ENCODE measurements at places on chromosomes 1 and 21.

- no peak for DNase-seq
These were observed 148.5 kb downstream of the TNFSF18 start for GRCh38 chr1:172902200-172902599.

GRCh38 chr1:234545517-234546386 lies 64.2 kb downstream of the IRF2BP2 start:
- no peak for DNase-seq

GRCh38 chr1:235980976-235981375 lies 83.9 kb downstream of the NID1 start:
- DNase-seq = peak; percentile 85

DNA sequence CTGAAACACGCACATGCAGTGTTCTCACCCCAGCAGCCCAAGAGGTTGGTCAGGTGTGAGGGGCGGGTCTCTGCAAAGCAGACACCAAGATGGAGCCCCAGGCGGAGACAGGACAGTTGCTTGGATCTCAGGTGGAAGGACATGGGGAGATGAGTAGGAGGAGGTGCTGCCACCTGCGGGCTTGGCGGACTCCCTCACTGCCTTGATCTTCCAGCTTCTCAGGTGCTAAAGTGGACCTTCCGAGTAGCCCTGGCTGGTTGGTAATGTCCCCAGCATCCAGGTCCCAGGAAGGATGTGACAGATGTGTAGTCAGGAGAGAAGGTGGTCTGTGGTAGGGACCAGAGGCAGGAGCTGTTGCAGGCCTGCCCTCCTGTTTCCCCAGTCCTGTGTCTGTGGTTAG lies 114.1 kb downstream of the AJAP1 start:
- DNase-seq = no peak

DNA sequence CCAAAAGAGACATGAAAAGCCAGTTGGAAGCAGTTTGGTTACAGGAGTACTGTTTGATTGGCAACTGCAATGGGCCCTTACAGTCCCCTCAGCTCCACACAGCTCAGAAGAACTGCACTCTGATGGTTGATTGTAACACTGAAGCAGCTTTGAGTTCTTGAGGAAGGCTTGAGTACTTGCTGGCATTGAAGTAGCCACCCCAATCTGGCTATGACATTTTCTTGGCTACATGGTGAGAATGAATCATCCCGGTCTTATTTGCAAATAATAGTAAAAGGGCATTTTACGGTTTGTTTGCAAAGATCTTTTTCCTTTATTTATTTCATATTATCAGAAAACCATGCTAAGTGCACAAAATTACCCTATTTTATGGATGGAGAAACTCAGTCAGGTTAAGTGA lies 159.7 kb upstream of the BEND5 start:
- DNase-seq = no peak

DNA sequence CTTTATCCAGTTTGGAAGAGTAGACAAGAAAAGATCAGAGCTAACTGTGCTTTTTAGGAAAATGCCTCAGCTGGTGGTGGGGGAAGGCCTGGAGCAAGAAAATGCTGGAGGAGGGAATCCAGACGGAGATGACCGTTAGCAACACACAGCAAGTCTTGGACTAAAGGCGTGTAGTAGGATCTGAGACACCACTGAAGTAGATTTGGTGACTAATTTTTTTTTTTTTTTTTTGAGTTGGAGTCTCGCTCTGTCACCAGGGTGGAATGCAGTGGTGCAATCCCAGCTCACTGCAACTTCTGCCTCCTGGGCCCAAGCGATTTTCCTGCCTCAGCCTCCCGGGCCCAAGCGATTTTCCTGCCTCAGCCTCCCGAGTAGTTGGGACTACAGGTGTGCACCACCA lies 41.2 kb downstream of the LPAR3 start:
- DNase-seq = no peak

- DNase-seq = no peak
These were observed 44.8 kb upstream of the DUSP10 start for GRCh38 chr1:221786647-221787046.

GRCh38 chr1:183385340-183386144 lies 32.6 kb downstream of the NMNAT2 start:
- DNase-seq = no peak

DNA sequence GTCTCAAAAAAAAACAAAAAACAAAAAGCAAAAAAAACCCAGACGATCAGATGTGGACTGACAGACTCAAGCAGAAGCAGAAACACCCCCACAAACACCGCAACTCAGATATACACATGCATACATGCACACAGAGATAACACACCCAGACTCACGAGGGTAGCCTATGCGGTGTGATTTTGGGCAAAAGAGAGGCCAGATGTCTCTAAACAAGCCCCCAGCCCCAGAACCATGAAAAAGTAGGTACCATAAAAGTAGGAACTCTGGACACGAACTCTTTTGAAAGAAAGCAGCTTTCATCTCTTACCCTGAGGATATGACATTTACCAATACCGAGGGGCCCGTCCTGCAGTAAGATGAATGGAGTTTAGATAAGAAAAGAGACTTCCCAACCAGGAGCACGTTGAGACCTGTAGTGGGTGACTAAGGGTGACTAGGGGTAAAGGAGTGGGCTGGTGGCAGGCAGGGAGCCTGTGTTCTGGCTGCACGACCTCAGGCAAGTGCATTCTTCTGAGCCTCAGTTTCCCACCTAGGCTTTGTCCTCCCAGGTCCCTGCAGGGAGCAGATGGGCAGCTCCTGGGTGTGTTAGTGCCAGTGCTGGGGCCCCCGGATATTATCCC lies 1.5 kb upstream of the TINAGL1 start:
- no peak for DNase-seq

DNA sequence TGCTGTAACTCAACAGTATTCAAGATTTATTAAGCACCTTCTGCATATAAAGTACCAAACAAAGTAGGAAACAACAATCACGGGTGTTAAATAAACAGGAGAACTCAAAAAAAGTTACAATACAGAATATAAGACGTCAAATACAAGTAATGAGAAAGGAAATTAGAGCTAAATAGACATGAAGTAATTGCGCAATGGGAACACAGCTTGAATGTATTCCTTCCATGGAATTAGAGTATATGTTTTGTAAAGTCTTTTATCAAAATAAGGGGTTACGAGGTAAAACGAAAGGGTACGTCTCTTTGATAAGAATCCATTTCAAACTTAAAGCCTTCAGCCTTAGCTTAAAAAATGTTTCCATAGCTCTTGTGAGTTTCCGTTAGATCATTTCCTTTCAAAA lies 109.1 kb downstream of the SPATA6 start:
- DNase-seq = no peak

GRCh38 chr1:94411237-94411636 lies 7.0 kb upstream of the ABCD3 start:
- peak; percentile 51 for DNase-seq

DNA sequence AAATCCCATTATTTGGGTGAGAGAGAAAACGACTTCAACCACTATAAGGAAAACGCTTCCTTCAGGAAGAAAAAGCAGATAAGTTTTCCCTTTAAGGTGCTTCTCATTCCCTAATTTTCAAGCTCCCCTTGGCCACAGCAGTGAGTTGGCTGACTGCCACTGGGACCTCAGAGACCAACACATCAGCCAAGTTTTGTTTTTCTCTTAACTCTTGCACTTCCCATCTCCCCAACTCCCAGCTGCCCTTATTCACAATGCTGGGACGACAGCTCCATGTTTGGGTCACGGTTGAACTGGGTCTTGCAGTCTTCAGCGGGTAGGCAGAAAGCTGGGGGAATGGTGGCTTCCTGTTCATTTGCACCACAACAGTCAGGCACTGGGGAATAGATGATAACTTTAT lies 18.9 kb downstream of the SGIP1 start:
- no peak for DNase-seq

GRCh38 chr21:34807146-34807880 lies 138.5 kb downstream of the CLIC6 start:
- no peak for DNase-seq

DNA sequence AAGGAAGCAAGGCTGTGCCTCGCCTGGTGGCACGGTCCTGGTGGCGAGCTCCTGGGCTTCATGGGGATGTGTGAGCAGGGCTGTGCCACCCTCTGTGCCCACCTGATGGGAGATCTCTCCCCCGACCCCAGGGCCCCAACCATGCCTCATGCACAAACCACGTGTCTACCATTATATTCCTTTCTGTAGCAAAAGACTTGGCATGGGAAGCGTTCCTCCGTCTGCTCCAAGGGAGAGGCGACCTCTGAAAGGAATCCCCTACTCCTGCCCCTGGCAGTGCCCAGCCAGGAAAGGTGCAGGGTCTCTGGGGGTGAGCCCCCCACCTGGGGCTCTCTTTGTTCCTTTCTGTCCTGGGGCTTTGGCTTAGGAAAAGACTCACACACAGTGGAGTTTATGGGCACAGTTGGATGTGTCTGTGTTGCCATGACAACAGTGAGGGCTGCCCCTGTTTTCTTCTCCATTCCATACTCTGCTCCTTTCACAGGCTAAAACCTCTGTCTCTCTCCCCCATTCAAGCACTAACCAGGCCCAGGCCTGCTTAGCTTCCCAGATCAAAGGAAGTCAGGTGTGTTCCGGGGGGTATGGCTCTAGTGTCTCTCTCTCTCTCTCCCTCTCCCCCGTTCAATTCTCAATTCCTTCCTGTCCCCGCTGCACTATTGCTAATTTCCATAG lies 21.4 kb upstream of the LRRN2 start:
- no peak for DNase-seq

- DNase-seq = no peak
These were observed 7.3 kb upstream of the RBP7 start for GRCh38 chr1:9989773-9990172.

DNA sequence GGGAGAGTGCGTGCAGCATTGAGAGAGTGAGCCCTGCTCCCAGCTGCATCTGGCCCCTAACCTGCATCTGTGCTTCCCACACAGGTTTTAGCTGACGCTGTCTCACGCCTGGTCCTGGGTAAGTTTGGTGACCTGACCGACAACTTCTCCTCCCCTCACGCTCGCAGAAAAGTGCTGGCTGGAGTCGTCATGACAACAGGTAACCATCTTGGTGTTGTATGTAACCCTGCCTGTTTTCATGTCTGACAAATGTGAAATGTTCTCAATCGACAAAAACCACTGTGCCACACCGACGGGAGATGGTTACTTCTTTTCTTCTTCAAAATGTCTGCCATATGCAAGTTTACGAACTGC lies 105.8 kb downstream of the ADARB1 start:
- DNase-seq = no peak

DNA sequence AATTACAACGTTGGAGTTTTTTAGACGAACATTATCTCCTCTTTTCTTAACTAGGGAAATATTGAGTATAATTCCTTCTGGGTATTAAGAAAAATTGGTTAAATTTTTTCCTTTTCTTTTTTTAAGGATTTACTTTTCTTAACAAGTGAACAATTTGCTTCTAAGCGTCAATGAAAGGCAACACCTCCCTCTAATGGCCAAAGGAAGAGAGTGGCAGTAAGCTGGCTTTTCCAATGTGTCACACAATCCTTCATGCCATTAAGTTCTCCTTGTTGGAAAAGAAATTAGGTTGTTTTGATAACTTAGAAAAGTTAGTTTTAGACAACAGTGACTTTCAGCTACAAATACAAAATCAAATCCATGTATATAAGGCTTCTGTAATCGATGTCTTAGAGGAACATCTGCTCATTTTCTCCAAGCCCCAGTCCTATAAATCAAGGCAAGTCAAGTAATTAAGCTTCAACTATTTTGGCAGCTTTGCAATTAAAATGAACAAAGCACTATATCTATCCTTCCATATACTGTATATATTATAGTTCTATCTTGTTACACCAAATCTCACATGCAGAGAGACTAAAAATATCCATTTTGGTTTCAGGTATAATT lies 62.8 kb downstream of the EDEM3 start:
- DNase-seq = peak; percentile 30

GRCh38 chr1:69123486-69123885 lies 444.2 kb upstream of the LRRC7 start:
- DNase-seq = no peak

GRCh38 chr1:77900687-77901293 lies 12.4 kb downstream of the NEXN start:
- peak; percentile 5 for DNase-seq

- no peak for DNase-seq
These were observed 17.4 kb upstream of the TRIM63 start for GRCh38 chr1:26084844-26085243.

- DNase-seq = no peak
These were observed 184.2 kb downstream of the TRABD2B start for GRCh38 chr1:47812904-47813514.

GRCh38 chr1:207904391-207904790 lies 6.5 kb downstream of the CD34 start:
- DNase-seq = peak; percentile 11

DNA sequence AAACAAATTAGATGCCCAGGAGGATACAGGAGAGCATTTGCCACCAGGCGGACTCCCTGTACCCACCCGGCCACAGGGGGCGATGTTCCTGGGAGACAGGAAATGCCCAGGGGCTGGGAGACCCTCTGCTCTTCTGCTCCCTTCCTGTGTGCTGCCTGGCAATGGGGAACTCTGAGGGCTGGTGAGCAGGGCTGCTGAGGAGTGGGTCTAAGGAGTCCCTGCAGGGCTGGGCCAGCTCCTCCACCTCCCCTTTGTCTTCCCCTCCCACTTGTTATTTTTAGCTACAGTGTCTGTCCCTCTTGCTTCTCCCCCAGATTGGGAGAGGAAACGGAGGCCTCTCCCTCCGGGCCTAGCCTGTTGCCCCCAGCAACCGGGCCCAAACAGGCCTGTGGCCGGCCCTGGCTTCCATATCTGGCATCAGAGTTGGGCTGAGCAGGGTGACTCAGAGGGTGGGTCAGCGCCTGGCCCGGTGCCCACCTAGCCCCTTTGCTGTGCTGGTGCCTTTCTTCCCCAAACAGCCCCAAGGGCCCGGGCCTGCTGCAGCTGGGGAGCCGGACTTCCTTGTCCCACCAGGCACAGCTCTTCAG lies 11.6 kb downstream of the LMNA start:
- DNase-seq = peak; percentile 22

GRCh38 chr1:175552306-175552705 lies 191.1 kb downstream of the TNR start:
- no peak for DNase-seq

GRCh38 chr21:16264319-16264718 lies 534.5 kb downstream of the USP25 start:
- DNase-seq = no peak

- DNase-seq = peak; percentile 73
These were observed 168.5 kb downstream of the PSMG1 start for GRCh38 chr21:39014747-39015146.

DNA sequence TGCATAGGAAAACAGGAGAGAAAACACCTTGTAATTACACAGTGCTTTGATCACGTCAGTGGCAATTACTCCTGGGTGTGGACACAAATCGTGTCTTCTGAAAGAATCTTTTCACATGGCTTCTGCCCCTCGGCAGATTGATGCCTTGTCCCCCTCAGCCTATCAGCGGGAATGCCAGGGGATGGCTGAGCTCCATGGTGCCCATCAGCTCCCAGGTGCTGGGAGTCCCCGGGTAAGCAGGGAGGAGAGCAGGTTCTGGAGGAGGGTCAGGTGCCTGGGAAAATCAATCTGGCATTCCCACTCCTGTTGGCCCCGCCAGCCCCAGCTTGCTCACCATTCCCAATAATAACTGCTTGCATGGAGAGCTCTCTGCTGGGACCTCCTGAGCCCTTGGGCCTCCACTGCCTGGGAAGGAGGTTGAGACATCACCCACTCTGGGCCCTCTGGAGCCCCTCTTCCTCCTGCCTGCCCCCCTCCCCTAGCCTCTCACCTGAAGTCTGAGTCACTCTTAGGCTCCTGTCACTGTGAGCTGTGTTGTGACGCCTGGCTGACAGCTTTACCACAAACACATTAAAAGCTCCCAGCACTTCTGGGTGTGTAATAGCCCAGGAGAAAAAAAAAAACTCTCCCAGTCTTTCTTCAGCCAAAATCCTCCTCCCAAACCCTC lies 4.9 kb downstream of the CAMK2N1 start:
- DNase-seq = no peak

- DNase-seq = no peak
These were observed 120.8 kb upstream of the RRP15 start for GRCh38 chr1:218164111-218164929.

- DNase-seq = no peak
These were observed 96.9 kb upstream of the SLC25A33 start for GRCh38 chr1:9442278-9442846.

All from AML-193 (cell line).